ENCODE measurements at places on chromosomes 12 and 14. TPM values are rescaled to one million over a fixed set of nuclear protein-coding genes. Genes with fewer than 3 reads are reported as not detected.
A peak's percentile ranks its signal among the peaks of the same experiment; 100 is the strongest.

FOXN4 gene
- total RNA-seq = not detected

RBP5 gene
- not detected for total RNA-seq

GIT2 gene
- total RNA-seq = 74.9 TPM

SDS gene
- total RNA-seq = not detected

GRCh38 chr12:124768452-124769162 is 95.1 kb downstream of the SCARB1 start:
- H3K36me3 ChIP-seq = peaks cover 14% of the 10 kb centered on the region
- DNase-seq = no peak
- H3K4me1 ChIP-seq = peaks cover 30% of the 10 kb centered on the region
- H3K4me3 ChIP-seq = no peak overlapping the region
- no peak overlapping the region for H3K27ac ChIP-seq

- H3K36me3 ChIP-seq = peaks cover 5% of the 10 kb centered on the region
- peaks cover 27% of the 10 kb centered on the region for H3K4me1 ChIP-seq
- H3K27me3 ChIP-seq = no peaks in the 10 kb centered on the region
- no peak overlapping the region for H3K4me3 ChIP-seq
Measured at GRCh38 chr14:68722968-68723566, 69.8 kb downstream of the ZFP36L1 start.

CEP170B gene
- 6.1 TPM for total RNA-seq

GRCh38 chr14:56590535-56590960 is 10.9 kb downstream of the TMEM260 start:
- peaks cover 3% of the 10 kb centered on the region for H3K36me3 ChIP-seq
- no peaks in the 10 kb centered on the region for H3K27me3 ChIP-seq
- H3K4me3 ChIP-seq = no peak overlapping the region
- no peak overlapping the region for H3K27ac ChIP-seq
- H3K4me1 ChIP-seq = no peaks in the 10 kb centered on the region

DNA sequence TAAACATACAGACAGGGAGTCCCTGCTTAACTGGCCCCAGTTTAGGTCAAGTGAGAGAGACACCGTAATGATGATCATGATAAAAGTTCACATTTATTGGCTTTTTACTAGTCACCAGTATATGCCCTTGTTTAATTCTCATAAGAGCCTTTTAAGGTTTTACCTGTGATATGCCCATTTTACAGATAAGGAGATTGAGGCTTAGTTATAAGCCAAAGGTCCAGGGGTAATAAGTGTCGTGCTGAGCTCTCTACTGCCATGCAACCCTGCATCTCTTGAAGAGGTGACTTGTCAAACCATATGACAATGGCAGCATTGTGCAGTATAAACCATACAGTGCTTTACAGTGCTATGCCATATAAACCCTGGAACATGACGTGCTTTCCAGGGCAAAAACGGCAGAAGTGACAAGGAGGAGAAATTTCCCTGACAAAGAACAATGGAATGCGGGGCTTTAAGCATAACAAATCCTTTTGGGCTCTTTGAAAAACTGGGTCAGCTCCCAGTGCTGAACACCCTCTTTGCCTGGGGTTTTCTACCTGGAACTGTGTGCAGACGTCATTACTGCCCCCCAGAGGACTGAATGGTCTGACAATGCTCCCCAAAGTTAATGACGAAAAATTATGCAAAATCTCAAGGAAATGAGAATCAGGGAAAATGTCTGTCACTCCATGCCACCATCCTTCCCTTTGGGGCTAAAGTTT is 59.7 kb upstream of the C14orf132 start:
- H3K4me1 ChIP-seq = no peaks in the 10 kb centered on the region
- DNase-seq = no peak
- no peak overlapping the region for H3K4me3 ChIP-seq
- H3K27ac ChIP-seq = no peak overlapping the region
- H3K27me3 ChIP-seq = peaks cover 21% of the 10 kb centered on the region

DNA sequence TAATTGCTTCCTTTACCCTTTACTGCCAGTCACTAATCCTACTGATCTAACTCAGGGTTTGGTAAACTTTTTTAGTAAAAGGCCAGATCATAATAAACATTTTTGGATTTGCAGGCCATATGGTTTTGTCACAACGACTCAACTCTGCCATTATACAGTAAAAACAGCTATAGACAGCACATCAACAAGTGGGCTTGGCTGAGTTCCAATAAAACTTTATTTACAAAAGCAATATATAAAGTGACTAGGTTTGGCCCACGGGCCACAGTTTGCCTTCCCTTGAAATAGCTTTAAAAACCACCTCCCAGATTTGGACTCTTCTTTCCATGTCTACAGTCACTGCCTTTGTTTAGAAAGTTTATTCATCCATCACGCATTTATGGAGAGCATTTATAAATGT is 146.9 kb downstream of the NTF3 start:
- no peaks in the 10 kb centered on the region for H3K4me1 ChIP-seq
- no peak overlapping the region for H3K27ac ChIP-seq
- H3K4me3 ChIP-seq = no peak overlapping the region
- no peak for DNase-seq
- H3K27me3 ChIP-seq = no peaks in the 10 kb centered on the region

DBX2 gene
- total RNA-seq = not detected

DNA sequence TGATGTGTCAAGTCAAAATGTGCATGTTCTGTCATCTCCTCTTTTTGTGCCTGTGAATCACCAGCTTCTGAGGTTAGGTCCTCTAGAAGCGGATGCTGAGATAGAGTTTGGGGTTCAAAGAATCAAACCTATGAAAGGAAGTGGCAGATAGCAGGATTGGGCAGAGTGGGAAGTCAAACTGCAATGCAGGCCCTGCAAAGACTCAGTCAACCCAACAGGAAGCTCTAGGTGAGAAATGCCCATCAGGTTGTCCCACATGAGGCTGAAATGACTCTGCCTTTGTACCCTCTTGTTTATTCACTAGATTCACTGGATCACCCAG is 4.5 kb upstream of the MIA2 start:
- no peaks in the 10 kb centered on the region for H3K27me3 ChIP-seq
- H3K27ac ChIP-seq = peak overlapping the region; percentile 99
- H3K4me1 ChIP-seq = peaks cover 50% of the 10 kb centered on the region
- DNase-seq = peak; percentile 81
- H3K36me3 ChIP-seq = no peaks in the 10 kb centered on the region
- peak overlapping the region; percentile 86 for H3K4me3 ChIP-seq

SERPINA3 gene
- not detected for total RNA-seq

DNA sequence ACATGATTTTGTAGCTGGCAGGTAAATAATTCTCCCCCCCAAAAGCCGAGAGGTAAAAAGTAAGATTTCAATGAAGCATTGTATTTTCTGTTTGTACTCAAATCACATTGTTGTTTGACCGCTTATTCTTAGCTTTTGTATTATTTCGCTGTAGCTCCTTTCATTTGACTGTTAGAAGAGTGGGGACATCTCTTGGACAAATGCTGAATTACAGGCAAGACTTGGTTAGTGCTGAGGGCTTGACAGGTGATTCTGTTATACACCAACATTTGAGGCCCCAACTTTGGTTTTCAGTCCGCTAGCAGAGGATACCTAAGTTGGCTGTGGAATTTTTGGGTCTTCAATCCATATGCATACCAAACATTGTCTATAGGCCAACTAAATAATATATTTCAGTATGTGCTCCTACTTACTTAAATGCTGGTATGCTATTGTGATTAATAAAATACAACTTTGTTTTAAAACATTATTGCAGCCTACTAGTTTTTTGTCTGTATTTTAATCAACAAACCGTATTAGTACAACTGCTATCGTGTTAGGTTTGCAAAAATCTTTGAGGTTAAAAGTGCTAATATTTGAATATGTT is 102.2 kb downstream of the ERC1 start:
- H3K27ac ChIP-seq = no peak overlapping the region
- DNase-seq = peak; percentile 41

DNA sequence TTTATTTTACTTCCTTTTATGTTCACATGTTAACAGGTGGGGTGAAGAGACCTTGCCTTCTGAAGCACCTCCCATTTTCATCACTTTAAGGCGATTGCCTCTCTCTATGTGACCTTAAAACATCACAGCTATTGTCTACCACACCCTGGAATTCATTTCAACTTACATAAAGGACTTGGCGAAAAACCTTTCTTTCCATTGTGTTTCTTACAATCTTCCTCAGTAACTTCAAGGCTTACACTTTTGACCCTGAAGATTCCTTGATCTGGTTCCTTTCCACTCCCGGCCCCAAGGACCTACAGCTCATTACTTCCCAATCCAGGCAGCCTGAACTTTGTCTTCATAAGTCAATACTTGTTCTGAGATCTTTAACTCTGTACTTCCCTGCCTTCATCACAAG is 443.3 kb downstream of the ADAMTS20 start:
- DNase-seq = no peak
- no peaks in the 10 kb centered on the region for H3K27me3 ChIP-seq
- no peak overlapping the region for H3K27ac ChIP-seq
- no peak overlapping the region for H3K4me3 ChIP-seq
